CMK (cell line): ENCODE measurements at places on chromosomes 2 and 18.
A peak's percentile ranks its signal among the peaks of the same experiment; 100 is the strongest.

GRCh38 chr18:5294457-5295230 is 882 bp downstream of the ZBTB14 start:
- DNase-seq: no peak

DNA sequence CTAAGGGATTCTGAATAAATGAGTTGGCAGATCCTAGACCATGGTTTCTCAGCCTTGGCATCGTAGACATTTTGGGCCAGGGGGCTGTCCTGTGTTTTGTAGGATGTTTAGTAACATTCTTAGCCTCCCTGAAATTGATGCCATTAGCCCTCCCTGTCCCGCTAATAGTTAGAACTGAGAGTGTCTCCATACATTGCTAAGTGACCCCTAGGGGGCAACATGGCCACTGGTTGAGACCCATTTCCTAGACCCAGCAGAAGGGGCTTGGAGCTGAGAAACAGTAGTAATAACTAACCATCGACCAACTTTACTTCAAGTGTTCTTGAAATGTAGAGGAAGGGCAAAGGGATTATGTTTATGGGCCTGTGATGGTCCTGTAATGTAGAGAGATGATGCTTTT is 40.8 kb downstream of the KCMF1 start:
- DNase-seq: no peak

DNA sequence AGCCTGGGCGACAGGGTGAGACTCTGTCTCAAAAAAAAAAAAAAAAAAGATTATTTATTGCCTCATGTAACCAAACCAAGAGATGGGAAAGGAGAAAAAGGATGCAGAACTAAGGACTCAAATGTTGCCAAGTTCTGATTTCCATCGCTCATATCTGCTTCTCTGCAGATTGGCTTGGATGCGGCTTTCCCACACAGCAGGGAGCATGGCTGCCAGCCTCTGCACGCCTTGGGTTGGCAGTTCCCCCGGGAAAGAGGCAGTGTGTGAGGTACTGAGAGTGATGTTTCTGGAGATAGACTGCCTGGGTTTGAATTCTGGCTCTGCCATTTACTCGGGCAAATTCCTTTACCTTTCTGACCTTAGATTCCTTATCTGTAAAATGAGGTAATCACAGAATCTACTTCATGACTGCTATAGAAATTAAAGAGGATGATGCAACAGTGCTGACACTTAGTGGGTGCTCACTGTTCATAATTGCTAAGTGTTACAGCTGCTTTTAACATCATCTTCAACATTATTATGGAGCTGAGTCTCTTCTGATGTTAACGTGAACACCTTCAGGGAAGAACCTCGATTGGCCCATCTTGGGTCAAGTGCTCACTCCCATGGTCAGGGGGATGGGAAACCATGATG is 68.8 kb downstream of the ACAA2 start:
- no peak for DNase-seq

- no peak for DNase-seq
Measured at GRCh38 chr2:31187166-31187565, 30.1 kb downstream of the CAPN14 start.

- DNase-seq: no peak
Measured at GRCh38 chr18:70966419-70966818, 677.6 kb downstream of the SOCS6 start.

DNA sequence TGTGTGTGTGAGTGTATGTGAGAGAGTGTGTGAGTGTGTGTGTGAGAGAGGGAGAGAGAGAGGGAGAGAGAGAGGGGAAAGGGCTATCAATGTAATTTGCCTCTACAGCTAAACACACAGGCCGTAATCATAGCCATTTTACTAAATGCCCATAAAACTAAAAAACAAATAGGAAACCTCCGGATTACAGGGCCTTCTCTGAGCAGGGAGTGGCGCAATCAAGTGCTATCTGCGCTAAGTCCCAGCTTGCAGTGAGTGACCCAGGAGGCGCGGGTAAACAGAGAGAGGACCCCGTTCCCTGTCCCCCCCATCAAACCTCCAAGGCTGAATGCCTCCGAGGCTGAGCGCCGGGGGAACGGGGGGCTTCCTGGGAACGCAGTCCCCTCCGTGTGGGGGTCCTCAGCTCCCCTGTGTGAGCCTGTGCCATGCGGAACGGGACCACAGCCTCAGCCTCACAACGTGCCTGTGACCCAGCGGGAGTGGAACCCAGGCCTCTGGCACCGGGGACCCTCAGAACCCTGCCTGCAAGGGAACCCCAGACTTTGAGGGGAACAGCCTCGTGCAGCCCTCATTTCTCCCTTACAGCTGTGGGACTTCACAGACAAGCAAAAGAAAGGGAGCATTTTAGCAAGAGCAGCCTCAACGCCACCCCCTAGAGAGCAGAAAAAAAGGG is 54.7 kb upstream of the ID2 start:
- DNase-seq: no peak

GRCh38 chr2:101698844-101699754 is 1.6 kb downstream of the MAP4K4 start:
- no peak for DNase-seq

DNA sequence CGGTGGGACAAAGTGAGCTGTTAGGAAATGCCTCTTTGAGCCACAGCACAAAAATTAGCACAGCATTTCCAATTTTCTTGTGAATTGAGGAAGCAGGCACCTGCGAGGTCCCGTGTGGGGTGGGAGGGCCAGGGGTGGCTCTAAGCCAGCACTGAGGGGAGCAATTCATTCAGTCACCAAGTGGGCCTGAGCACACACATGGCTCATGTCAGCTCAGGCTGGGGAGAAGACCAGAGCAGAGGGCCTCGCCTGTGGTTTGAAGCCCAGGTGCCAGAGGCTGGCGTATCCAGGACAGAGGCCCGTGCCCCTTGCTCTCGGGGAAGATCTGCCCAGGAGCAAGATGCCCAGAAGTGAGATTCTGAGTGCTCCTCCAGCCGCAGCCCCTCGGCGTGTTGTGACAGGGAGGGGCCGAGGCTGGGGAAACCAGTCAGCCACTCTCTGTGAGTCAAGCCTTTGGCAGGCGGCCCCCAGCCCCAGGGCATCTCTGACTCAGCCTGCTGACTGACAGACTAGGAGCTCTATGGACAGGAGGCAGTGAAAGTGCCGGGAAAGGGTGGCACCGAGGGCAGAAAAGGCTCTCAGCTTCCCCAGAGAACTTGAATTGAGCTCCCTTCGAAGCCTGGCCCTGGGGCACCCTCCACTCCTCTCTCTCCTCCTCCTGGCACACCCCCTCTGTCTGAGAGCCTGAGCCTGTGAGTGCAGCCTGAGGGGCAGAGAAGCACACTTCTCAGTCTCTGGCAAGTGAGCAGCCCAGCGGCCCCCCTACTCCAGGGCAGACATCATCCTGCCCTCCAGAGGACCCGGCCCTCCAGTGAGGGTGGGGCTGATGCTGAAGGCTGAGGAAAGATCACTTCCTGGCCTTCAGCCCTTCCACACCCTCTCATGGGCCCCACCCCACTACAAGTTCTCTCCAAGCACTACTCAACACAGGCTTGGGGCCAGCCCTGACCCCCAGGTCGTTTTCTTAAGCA is 32.3 kb downstream of the CYP26B1 start:
- DNase-seq: no peak

GRCh38 chr2:223669453-223670225 is 67.5 kb upstream of the SCG2 start:
- no peak for DNase-seq

GRCh38 chr2:222732489-222733178 is 61.2 kb downstream of the MOGAT1 start:
- DNase-seq: no peak

- DNase-seq: peak; percentile 15
Measured at GRCh38 chr2:181058378-181059269, 78.2 kb downstream of the UBE2E3 start.

DNA sequence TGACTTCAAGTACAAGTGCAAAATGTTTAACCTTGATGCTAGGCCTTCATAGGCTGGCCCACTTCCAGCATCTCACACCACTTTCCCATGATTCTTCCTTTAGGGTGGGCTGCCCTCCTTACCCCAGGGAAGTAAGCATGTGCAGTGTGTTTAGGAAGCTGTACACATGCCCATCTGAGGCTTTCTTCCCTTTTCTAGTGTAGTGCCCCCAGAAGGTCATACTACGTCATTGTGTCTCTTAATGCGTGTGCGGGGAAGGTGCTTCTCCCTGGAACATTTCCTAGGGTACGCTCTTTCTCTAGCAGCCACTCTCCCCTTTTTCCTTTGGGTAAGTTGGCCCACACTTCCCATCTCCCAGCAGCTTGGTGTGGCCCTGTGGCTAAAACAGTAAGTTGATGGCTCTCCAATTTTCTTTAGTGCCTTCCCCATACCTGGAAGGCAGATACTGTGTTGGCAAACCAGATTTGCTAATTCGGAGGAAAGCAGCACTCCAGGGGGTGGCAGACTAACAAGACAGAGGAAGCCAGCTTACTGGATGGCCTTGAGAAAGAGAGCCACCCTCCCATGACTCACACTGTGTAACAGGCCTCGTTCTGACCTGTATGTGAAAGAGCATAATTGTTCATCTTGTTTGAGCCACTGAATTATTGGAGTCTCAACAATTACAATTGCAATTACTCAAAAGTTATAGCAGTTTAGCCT is 1.1 kb upstream of the SULT6B1 start:
- no peak for DNase-seq

GRCh38 chr2:7525746-7526145 is 608.5 kb downstream of the RNF144A start:
- DNase-seq: no peak

GRCh38 chr18:22541232-22541631 is 123.5 kb upstream of the CTAGE1 start:
- no peak for DNase-seq

- no peak for DNase-seq
Measured at GRCh38 chr2:132279930-132280615, 118.3 kb upstream of the ANKRD30BL start.

DNA sequence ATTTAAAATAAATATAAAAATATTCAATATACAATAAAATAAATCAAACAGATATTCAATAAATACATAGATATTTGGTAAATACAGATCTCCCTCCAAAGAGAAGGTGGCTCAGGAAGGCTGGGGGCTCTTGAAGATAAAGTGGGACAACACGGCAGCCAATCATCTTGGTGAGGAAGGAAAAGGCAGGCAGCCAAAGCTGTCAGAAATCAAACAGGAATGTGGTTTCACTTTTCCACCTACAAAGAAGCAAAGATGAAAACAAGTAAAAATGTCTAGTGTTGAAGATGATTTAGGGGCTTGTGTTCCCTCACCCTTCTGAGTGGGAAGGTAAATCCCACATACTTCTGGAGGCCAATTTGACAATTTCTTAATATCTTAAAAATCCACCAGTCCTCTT is 85.7 kb downstream of the B3GNT2 start:
- no peak for DNase-seq

DNA sequence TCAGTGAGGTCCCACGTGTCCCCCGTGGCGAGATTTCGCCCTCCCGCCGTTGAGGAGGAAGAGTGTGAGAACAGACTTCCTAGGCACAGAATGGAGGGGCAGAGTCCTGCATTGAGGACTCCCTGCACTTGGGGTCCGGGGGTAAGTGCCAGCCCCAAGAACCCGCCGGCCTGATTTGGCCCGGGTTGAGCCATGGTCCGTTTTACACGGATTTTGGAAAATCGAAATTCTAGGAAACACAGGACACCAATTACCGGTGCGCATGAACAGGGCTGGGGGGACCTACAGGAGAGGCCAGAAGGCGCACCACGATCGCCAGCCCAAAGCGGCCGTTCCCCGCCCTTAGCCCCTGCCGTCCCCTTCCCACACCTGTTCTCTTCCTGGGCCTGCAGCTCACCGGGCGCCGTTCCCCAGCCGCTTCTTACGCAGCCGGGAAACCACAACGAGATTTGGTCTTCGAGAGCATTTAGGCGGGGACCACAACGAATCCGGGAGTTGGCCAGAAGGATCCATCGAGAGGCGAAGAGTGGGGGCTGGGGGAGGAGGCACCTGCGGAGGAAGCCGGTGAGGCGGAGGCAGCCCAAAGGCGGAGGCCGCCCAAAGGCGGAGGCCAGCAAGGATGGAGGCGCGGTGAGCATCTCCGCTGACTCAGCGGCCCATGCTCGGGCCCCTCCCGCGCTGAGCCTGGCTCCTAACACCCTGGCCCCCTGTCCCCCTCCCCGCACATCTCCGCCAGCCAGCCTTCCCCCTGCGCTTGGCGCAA is 464 bp upstream of the TLX2 start:
- no peak for DNase-seq

DNA sequence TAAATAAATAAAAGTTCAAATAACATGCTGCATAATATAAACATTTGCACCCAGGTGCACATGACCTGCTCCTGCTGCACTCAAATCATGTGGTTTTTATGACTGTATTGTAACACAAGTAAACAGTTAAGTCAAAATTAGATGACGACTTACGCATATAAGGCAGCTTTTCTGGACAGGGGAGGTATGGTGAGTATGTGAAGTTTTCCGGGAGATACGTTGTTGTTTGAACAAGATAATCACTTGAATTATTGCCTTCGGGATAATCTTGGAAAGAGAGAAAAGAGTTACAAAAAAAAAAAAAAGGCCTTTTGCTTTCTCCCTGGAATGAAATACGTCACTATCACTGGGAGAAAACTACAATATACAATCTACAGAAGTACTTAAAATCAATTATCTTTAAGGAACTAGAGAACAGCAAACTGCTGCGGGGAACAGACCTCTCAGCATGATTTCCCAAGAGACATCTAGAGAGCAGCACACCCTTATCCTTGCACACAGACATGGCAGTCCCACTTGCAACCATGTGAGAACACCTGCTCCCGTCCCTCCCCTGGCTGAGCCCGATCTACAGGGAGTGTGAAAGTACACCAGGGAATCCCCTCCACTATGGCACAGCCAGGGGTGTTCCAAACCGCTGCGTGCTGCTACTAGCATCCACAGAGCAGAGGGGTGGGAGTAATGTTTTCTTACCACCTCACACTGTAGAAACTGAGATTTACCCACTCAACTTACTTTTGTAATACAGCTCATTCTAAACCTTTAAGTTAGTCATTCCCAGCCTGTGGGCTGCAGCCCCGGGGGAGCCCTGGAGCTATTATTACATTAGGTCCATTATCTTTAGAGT is 26.3 kb downstream of the B4GALT6 start:
- DNase-seq: no peak

- no peak for DNase-seq
Measured at GRCh38 chr2:45617496-45617895, 6.4 kb upstream of the SRBD1 start.

GRCh38 chr2:130353291-130354138 is 2.3 kb upstream of the PTPN18 start:
- DNase-seq: no peak

GRCh38 chr18:56977771-56978170 is 169.1 kb upstream of the BOD1L2 start:
- no peak for DNase-seq

DNA sequence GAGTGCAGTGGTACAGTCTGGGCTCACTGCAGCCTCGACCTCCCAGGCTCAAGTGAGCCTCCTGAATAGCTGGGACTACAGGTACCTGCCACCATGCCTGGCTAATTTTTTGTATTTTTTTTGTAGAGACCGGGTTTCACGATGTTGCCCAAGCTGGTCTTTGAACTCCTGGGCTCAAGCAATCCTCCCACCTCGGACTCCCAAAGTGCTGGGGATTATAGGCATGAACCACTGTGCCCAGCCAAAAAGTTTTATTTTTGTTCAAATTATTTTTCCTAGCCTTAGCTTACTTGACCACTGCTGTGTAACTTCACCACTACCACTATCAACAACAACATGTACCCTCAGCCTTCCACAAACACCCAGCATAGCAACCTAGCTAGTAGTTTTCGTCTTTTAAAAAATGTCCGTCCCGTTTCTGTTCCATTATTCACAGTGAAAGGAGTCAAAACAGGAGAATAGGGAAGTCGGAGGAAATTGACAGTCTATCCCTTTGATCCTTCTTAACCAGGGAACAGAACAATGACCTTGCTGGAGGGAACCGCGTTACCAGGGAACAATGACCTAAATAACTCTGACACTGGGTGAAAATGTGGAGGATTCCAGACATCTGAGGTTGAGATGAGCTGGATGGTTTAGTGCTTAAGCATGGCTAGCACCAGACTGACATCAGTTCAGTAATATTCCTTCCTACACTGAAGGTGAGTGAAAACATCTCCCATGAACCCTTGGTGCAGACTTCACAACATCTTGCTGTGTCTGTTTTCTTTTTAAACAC is 69.2 kb upstream of the ARL4C start:
- no peak for DNase-seq
